ENCODE measurements at places on chromosomes 12 and 14.
A peak's percentile ranks its signal among the peaks of the same experiment; 100 is the strongest.

- peak; percentile 27 for DNase-seq
These were observed 431 bp upstream of the RHOJ start for GRCh38 chr14:63203618-63204406.

GRCh38 chr14:104881369-104881979 lies 16.4 kb downstream of the CEP170B start:
- DNase-seq, result no peak

DNA sequence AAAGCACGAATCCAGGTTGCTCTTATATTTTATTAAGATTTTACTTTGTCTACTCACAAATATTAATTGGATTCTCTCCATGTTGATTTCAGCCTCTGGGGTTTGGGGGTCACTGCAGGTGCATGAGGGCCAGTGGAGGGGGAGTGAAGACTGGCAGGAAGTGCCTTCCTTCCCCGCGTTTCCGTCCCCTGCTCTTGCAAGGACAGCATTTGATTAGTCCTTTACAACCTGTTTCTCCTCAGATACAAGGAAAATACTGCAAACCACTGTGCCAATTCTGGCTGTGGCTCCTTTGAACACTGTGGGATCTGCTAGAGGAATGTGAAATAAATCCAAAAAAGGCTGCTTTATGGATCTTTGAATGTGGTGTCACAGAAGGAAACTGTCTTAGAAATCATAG lies 291.8 kb downstream of the ETNK1 start:
- no peak for DNase-seq

GRCh38 chr14:69115407-69116185 lies 37.3 kb downstream of the DCAF5 start:
- no peak for DNase-seq

DNA sequence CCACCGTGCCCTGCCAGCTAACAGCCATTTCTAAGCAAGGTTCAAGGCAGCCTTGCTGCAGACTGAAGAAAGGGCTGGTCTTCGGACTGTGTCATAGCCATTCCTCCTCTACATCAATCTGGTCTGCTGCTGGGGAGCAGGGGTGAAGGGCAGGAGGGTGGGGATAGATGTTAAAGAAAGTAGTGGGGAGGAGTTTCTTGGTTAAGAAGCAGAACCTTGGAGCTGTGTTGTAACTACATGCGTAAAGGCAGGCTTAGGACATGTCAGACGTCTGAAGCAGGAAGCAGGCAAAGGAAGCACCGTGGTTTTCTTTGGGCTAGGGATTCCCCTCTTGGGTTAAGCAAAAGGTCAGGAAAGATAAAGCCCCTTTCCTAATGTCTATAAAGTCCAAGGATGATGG lies 18.1 kb upstream of the NEK9 start:
- DNase-seq, result no peak

- no peak for DNase-seq
These were observed 62.0 kb upstream of the SYT1 start for GRCh38 chr12:78802593-78802992.

DNA sequence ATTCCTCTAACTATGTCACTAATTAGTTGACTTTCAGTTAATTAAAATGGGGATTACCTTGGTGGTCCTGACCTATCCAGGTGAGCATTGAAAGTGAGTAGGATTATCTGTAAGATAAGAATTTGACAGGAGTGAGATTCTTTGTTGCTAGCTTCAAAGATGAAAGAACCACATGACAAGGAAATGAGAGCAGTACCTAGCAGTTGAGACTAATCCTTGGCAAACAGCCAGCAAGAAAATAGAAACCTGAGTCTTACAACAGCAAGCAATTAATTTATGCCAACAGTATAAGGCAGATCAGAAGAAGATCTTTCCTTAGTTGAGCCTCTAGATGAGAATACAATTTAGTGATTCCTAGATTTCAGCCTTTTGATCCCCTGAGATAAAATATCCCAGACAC lies 1058.4 kb downstream of the LRFN5 start:
- DNase-seq, result no peak

DNA sequence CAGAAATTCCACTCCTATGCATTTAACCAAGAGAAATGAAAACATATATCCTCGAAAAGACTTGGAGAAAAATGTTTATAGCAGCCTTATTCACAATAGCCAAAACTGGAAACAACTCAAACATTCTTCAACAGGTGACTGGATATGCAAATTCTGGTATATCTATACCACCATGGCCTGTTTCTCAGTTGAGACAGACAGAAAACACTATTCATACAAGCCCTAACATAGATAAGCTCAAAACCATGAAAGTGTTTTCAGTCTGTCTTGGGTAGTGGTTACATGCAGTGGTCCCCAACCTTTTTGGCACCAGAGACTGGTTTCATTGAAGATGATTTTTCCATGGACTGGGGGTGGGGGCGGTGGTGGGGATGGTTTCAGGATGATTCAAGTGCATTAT lies 83.8 kb downstream of the SRGAP1 start:
- DNase-seq, result no peak

- DNase-seq, result no peak
These were observed 69.3 kb downstream of the HECTD1 start for GRCh38 chr14:31138301-31138700.

DNA sequence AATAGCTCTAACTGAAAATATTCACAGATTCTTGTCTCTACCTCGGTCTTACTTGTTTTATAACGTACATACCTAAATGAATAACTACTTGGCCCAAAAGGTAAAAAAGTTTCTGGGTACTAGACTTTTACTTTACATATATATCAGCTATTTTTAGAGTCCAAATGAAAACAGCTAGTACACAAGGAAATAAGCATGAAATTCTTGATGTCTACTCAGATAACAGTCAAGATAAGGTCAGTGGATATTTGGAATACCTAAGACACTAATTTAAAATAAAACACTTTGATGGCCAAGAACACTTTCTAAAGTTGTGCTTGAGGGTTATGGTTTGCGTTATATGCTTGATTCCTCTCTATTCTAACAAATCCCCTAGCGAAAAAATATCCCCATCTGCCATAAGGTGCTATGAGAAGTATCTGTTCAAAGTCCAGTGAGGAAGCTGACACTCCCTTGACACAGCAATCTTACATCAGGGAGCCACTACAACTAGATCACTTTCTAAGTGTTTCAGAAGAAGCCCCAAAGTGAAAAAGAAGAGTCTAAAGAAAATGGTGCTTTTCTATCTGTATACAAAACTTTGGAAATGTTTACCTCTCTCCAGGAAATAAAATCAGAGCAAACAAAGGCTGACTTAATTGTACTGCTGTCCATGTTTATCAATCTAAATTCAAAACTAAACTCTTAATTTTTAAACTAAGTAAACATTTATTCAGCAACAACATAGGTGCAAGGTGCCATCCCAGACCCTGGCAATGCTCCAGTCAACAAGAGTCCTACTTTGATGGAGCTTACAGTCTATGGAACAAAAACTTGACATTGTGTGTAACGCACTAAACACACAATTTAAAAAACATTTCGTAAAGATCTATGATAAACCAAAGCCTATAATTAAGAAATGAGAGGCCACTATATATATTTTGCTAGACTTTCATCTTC lies 11.7 kb downstream of the PTPN21 start:
- DNase-seq, result no peak

DNA sequence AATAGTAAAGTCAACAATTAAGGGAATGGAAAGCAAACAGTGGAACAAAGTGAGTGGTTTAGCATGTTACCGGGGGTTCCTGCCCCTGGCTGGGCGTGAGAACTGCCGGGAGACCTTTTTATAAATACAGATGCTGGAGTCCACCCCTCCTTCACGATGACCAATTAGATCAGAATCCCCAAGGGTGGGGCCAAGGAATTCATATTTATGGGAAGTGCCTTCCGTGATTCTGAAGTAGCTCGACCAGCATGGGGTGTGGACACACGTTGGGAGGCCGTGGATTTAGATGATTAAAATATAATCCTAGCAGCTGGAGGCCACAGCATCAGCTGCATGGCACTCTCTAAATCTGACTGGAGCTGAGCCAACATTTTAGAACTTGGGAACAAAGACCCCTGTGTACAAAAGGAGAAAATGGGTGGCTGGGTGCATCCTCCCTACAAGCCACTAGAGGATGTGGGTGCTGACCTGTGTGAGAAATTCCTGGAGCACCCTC lies 87.9 kb downstream of the SRRM4 start:
- DNase-seq, result no peak

- peak; percentile 41 for DNase-seq
These were observed 467 bp upstream of the JAG2 start for GRCh38 chr14:105168979-105169507.

GRCh38 chr14:89540009-89540829 lies 123.2 kb upstream of the FOXN3 start:
- DNase-seq, result no peak

DNA sequence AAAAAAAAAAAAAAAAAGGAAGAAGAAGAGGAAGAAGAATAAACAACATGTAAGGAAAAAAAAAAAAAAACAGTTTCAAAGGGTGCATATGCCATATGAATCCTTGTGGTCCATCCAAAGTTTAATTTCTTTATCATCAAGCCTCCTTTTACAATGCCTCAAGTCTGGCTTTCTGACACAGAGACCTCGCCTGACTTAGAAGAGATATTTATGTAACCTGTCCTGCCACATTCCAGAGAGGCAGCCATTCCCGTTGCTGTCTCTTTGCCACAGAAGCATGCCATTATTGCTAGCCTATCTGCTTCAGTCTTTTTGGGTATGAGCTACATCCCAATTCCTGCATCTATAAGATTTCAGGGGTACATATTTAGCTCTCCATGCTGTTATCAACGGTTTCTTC lies 596.7 kb upstream of the ATP2B1 start:
- DNase-seq, result no peak

GRCh38 chr12:127108360-127109215 lies 1158.4 kb upstream of the TMEM132C start:
- no peak for DNase-seq

GRCh38 chr12:76688631-76689030 lies 75.3 kb upstream of the ZDHHC17 start:
- no peak for DNase-seq

- DNase-seq, result no peak
These were observed 228.9 kb downstream of the TTC8 start for GRCh38 chr14:89053303-89053702.

DNA sequence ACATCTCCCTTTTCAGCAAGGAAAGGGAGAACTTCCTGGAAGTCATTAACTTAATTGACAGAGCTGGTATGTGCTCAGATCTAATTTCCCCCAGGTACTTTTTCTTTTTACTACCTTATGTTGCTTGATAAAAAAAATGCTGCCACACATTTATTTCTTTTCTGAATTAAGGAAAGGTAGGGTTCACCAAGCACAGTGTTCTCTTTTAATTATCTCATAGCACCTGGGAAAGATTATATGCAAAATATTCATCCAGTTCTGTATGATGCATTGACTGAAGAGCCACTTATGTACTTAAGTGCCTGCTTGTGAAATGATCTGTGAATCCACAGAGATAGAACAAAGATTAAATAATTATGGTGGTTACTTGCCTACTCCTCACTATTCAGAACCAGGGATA lies 25.1 kb downstream of the KCNC2 start:
- DNase-seq, result no peak

GRCh38 chr12:104764225-104765091 lies 193.6 kb downstream of the SLC41A2 start:
- no peak for DNase-seq

- no peak for DNase-seq
These were observed 10.1 kb downstream of the GALNT16 start for GRCh38 chr14:69270097-69270496.

DNA sequence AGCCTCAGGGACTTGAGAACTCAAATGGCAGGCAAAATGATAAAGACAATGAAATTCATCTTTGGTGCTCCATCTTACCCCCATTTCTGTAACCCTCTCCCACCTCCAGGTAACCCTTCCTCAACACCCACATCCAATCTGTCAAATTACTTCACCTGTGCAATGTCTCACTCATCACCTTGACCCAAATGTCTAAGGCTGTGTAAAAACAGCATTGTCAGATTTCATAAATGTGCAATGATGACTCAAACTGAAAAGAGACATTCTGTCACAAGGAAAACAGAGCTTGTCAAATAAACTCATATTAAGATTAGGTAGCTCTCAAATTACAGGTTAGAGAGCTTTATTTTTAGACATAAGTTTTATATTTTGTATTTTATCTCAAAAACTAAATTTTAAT lies 19.9 kb upstream of the COCH start:
- DNase-seq, result no peak

DNA sequence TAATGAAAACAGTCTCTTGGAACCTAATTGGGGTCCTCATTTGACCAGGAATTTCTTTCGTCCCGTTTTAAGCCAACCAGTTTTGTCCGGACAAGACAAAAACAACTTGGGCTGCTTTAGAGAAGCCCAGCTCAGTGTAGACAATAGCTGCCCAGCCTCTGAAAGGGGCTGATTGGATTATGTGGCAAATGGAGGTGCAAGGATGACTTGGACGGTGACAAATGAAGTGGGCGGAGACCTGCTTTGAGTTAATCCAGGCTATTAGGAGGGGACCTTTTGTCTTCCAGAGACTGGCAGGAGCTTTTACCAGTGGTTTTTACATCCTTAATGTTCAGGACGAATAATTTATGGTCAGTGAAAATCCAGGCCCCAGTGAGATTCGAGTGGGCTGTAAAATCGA lies 4.8 kb downstream of the MEG3 start:
- DNase-seq, result no peak

DNA sequence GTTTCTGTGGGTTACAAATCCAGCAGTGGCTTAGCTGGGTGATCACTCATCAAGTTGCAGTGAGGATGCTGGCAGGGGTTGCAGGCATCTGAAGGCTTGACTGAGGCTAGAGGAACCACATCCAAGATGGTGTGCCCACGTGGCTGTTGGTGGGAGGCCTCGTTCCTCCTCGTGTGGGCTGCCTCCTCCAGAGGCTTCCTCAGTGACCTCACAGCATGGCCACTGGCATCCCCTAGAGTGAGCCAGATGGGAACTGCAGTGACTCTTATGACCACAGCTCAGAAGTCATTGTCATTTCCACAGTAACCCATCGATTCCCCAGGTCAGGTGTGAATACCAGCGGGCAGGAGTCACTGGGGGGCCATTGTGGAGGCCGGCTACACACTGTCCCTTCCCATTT lies 17.8 kb downstream of the AACS start:
- no peak for DNase-seq

- peak; percentile 19 for DNase-seq
These were observed 32.3 kb downstream of the KCNK13 start for GRCh38 chr14:90093942-90094595.

DNA sequence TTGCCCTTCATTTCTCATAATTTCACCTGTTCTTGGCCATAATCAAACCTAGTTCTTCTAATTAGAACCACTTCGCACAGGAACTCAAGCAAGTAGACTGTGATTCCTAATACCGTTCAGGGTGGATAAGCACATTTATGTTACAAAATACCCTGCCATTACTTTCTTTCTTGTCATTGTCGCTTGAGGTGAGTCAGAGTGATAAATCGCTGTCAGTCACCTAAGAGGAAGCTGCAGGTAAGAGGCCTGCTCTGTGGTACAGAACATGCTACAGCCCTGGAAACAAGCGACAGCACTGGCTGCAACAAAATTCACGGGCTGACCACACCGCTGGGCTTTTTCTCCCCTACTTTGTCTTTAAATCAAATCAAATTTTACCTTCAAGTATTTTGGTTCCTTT lies 218.2 kb downstream of the ANO6 start:
- DNase-seq, result no peak

GRCh38 chr12:21607701-21608100 lies 3.1 kb upstream of the GYS2 start:
- no peak for DNase-seq
